RKO (cell line): ENCODE measurements at places on chromosomes 3 and 15.

DNA sequence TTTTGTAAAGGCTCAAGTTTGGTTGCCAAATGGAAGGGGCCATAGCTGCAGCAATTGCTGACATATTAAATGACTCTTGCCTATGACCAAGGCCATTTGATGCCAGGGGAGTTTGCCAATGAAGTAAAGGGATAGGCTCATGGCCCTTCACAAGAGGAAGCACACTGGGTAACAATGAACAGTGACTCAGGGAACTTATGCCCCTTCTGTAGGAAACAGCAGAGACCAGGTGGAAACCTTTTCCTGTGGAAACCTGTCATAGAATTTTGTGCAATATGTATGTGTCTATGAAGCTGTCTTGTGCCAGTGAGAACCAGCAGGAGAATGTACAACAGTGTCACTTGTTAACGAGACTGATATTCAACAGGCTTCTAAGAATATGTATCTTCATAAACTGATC is 25.4 kb upstream of the AVEN start:
- no peak for DNase-seq

- DNase-seq, result no peak
Measured at GRCh38 chr3:66501483-66502244, 842 bp upstream of the LRIG1 start.

DNA sequence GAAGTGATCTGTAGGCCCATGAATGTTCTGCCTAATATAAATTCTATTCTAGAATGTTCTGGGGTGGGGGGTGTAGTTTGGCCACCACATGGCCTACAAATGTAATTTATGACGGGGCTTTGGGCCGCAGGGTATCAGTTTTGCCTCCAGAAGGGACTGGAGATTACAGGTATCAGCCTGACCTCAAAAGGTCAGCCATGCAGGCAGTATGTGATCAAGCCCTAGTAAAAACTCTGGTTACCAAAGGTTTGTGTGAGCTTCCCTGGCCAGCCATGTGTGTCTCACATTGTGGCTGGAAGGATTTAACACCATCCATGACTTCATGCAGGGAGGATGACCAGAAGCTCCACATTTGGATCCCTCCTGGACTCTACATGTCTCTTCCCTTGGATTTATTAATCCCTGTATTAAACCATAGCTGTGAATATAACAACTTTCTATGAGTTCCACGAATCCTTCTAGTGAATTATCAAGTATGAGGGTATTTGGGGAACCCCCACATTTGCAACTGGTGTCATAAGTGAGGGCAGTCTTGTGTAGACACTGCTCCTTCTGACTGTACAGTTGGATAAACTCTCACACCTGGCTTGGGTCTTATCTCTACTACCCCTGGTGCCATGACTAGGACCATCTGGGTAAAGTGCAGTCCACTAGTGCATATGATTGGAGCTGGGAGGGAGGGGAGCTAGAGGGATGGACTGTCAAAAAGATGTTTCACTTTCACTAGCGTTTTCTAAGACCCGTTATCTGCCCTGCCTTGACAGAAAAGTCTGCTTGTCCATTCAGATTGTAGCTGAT is 50.0 kb upstream of the RFX7 start:
- no peak for DNase-seq

- DNase-seq, result no peak
Measured at GRCh38 chr3:192413461-192413860, 313.9 kb downstream of the FGF12 start.

GRCh38 chr3:29385046-29385830 is 104.4 kb downstream of the RBMS3 start:
- DNase-seq, result no peak

- no peak for DNase-seq
Measured at GRCh38 chr3:164179110-164179774, 899.1 kb downstream of the SI start.

DNA sequence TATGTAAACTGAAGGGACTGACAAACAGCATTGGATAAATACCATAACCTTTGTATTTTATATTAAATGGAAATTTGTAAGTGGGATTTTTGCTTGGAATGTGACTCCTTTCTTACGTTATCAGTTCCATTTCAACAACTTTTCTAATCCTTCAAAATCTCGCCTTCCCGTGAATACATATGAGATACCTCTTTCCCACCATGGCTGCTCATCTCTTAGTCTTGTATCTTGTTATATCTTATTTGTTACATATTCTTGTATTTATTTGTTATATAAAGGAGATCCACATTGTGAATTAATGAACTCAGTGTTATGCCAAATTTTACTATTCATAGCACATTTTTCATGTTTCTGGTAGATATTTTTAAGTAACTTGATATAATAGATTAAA is 623.7 kb downstream of the MCTP2 start:
- no peak for DNase-seq

DNA sequence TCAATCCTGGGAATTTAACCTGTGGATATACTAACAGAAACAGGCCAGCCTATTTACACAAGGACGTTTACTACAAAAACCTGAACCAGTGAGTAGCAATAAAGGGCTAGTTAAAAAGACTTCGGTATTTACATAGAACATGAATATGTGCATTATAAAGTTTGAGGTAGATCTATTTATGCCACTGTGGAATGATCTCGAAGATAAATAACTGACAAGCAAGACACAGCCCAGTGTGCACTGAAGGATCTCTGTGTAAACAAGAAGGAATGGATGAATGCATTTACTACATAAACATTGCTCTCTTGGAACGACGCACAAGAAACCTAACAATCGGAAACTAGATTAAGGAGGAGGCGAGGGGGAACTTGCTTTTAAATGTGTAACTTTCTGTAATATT is 132.0 kb upstream of the NSMCE3 start:
- no peak for DNase-seq

DNA sequence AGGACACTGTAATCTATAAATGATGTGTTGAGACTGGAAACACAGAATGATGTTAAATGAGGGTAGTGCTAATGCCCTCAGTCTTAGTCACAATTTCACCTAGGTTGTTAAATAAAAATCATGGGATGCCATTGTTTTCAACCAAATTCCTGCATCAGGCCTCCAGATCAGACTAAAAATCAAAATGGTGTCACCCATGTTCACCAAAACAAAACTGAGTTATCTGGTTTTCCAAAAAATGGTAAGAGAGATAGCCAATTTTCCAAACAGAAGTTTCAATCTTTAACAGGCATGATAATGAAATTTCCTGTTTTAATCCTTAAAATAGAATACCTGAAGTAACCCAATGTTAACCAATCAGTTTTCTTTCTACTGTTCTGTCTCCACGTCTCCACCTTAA is 2.2 kb upstream of the PIAS1 start:
- no peak for DNase-seq

DNA sequence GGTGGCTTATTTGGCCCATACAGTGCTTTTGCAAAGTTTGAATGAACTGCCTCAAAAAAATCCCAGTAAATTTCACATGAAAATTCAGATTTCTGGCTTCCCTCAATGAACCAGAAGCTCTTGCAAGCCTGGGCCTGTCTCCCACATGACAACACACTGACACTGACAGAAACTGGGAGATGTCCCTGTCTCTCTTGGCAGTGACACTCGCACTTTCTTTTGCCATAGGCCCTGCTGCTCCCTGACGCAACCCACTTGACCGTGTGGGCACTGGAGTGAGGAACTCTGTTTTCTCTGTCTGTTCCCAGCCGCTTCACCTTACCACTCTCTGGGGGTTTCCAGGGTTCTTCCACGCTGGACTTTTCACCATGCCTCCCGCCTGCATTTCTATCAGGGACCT is 524.5 kb downstream of the SHQ1 start:
- no peak for DNase-seq

- DNase-seq, result no peak
Measured at GRCh38 chr3:58646503-58646902, 20.1 kb downstream of the FAM3D start.

DNA sequence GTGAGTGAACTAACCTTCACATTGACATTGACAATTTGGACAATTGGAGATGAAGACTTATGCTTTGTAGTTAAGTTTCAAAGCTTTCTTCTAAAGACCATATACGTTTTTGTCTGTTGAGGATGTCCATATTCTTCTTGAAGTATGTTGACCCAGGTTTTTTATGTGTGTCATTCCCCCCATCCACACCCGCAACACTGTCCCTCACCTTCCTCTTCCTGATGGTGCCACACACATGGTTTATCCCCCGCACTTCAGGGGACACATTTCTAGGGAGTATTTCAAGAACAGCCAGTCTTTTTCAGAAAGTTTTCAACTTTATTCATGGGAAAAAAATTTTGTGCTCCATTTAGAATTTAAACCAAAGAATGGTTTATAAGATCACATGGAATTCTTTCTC is 105.1 kb downstream of the GHSR start:
- no peak for DNase-seq

DNA sequence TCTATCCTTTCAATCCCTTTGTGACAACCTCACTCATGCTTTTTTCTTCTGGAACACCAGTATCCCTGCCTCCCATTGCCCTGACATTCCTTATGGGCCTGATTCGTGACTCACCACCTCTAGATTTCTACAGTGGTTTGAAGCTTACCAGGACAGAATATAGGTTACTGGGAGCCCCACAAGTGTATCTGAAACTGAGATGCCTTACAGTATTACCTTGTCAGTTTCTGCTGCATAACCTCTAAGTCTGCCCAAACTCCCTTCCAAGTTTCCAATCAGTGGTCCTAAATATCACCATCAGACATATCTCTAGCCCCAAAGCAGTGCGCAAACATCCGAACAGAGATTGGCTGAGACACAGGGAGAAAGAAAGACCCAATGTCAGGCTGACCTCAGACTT is 5.6 kb downstream of the CPB1 start:
- no peak for DNase-seq

GRCh38 chr3:135837977-135838631 is 127.4 kb upstream of the PPP2R3A start:
- no peak for DNase-seq

DNA sequence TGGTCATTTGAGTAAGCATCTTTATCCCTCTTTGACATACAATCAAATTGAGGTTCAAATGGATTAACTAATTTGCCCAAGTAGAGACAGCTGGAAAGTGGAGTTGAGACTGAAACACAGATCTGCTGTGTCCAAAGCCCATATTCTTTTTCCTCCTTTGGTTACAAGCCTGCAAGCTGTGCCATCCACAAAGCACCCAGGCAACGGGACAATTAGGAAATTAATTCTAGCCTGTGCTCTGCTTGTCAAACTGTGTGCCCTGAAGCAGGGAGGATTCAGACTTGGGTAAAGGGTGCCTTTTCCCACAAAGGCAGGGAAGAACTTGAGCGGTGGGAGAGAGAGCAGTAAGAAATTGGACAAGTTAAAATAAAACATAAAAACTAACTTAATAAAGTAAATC is 127.9 kb downstream of the DTWD1 start:
- DNase-seq, result no peak
